ENCODE measurements at places on chromosomes 1 and 21.

- no peak for DNase-seq
These were observed 147.3 kb downstream of the KAZN start for GRCh38 chr1:14745789-14746188.

DNA sequence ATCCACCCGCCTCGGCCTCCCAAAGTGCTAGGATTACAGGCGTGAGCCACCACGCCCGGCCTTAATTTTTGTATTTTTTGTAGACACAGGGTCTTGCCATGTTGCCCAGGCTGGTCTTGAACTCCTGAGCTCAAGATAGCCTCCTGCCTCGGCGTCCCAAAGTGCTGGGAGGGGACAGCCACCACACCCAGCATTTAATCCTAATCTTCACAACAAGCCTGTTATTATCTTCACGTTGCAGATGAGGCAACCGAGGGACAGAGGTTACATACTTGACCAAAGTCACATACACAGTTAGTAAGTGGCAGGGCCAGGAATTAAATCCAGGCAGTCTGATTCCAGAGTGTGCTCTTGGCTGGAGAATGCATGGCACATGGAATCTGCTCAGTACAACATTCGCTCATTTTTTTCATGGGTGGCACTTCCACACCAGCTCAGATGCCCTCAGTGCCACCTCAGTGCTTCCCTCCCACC lies 4.8 kb upstream of the GPR37L1 start:
- no peak for DNase-seq

GRCh38 chr1:54176621-54177327 lies 23.1 kb downstream of the CYB5RL start:
- no peak for DNase-seq

DNA sequence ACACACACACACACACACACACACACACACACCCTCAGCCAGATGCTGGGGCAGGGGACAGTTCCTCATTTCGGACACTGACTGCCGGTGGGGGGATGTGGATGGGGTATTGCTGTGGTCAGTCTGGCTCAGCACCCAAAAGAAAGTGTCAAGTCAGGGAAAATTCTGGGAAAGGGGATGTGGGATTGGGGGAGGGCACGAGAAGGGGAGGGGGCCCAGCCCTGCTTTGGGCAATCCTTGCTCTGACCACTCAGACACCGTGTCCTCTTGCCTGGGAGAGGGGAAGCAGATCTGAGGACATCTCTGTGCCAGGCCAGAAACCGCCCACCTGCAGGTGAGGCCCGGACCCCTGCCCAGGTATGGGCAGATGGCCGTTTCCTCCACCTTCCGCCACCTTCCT lies at the start of gene C1QC:
C1QC (plus strand) TSS at position 253 of the 400 bp plus-strand sequence. CDS start 391 bp downstream, outside the sequence.
- no peak for DNase-seq

- no peak for DNase-seq
These were observed 9.0 kb downstream of the TRAF5 start for GRCh38 chr1:211335522-211336157.

GRCh38 chr1:179187043-179187442 lies 42.4 kb downstream of the ABL2 start:
- DNase-seq: no peak

DNA sequence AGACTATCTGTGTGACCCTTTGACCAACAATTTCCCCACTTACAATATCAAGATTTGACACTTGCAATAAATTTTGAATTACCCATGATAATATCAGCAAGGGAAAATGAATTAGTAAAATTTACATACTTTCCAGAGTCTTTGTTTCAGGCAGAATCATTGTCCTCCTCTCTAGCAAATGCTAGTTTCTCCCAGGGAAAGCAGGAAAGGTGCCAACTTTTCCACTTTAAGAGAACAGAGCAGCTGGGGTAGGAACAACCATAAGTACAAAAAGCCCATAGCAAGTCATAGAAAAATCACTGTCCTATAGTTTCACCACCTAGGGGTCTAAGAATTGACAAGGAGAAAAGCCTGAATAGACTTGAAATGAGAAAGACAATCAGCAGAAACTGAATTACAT lies 67.1 kb upstream of the GUCA2B start:
- no peak for DNase-seq

DNA sequence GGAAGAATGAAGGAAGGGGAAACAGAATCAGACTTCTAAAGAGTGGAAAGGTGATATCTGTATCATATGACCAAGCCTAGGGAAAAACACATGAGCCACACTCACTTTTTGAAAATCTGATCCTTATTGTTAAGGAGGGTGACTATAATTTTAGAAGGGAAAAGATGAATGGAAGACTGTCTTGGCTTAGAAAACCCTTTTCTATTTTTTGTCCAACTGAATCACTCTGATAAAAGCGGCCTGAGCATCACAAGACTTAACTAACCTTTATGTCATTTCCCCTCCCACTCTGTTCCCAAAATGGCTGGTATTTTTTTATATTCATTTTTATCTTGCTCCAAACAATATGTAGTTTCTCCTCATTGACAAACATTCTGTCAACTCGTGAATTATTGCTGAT lies 169.8 kb downstream of the C1orf21 start:
- no peak for DNase-seq

GRCh38 chr21:36163750-36164741 lies 7.4 kb downstream of the DOP1B start:
- DNase-seq: no peak

Data from IMR-90 (cell line).